Mesendoderm (in vitro differentiated cells): ENCODE measurements at places on chromosomes 7 and 10.

DNA sequence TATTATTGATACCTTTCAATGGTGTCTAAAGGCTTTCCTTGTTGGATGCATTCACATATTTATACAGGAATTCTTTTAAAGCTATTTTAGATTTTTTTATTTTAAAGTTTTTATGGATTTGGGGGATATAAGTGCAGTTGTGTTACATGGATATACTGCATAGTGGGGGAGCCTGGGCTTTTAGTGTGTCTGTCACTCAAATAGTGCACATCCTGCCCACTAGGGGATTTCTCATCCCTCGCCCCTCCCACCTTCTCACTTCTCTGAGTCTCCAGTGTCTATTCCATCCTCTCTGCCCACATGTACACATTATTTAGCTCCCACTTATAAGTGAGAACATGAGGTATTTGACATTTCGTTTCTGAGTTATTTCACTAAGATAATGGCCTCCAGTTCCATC, 154.0 kb upstream of the MKI67 start:
- DNase-seq = no peak

DNA sequence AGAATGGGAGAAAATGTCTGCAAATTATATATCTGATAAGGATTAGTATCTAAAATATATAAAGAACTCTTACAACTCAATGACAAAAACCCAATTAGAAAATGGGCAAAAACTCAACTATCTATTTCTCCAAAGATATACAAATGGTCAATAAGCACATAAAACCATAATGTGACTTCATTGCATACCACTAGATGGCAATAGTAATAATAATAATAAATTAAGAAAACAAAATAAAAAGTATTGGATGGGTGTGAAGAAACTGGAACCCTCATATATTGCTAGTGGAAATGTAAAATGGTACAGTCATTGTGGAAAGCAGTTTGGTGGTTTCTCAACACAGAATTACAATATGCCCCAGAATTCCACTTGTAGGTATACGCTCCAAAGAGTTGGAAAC, 98.8 kb downstream of the VIPR2 start:
- DNase-seq = no peak

GRCh38 chr10:102451105-102451969, at the start of gene C10orf95:
C10orf95 (minus strand) TSS chr10:102451543; CDS start chr10:102451093, 450 bp downstream.
- DNase-seq = peak; percentile 41

GRCh38 chr10:21334891-21335696, 190.4 kb downstream of the SKIDA1 start:
- peak; percentile 84 for DNase-seq

DNA sequence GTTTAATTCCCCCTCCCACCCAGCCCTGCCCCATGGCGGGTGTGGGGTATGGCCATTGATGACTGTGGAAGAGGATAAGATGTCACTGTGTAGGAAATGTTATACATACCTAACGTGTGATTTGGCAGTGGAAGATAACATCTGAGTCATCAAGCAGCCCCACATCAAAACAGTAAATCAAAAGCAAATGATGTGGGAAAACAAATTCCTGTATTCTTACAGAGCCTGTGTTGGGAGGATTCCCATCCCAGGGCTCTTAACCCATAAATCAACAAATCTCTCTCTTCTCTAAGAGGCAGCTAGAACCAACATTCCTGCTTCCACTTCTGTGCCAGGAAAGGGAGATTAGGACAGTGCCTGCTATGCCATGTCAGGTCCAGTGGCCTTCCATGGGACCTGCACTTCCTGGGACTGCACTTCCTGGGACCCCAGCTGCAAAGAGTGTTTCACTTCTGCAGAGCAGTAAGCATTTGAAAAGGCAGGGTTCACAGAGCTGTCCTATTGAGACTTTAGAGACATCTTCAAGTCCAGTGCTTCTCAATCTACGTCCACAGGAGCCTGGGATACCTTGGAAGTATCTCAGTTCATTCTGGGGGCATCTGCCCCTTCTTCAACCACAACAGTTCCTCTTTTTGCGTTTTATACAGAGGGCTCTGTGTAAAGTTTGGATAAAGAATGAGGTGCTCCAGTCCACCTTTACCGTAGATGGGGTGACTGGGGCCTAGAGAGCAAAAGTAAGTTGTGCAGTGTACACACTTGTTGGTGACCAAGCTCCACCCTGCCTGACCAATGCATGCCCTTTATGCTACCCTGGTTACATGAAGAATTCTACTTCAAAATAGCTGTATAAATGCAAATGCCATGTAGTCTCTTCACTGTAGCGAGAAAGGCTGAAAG, 45.7 kb downstream of the ATXN7L1 start:
- DNase-seq = peak; percentile 81

DNA sequence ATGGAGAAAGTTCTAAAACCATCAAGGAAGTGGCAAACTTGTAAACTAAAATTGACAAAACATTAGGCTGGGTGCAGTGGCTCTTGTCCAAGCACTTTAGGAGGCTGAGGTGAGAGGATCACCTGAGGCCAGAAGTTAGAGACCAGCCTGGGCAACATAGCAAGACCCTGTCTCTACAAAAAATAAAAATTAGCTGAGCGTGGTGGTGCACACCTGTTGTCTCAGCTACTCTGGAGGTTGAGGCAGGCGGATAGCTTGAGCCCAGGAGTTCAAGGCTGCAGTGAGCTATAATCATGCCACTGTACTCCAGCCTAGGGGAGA, 29.4 kb upstream of the HNRNPH3 start:
- DNase-seq = no peak

GRCh38 chr10:93352638-93353383, 129.3 kb downstream of the MYOF start:
- DNase-seq = peak; percentile 70

DNA sequence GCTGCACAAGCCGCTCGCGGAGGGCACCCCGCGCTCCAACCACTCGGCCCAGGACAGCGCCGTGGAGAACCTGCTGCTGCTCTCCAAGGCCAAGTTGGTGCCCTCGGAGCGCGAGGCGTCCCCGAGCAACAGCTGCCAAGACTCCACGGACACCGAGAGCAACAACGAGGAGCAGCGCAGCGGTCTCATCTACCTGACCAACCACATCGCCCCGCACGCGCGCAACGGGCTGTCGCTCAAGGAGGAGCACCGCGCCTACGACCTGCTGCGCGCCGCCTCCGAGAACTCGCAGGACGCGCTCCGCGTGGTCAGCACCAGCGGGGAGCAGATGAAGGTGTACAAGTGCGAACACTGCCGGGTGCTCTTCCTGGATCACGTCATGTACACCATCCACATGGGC, 50.0 kb downstream of the FIGNL1 start:
- no peak for DNase-seq

- no peak for DNase-seq
Measured at GRCh38 chr7:2118630-2119190, 114.0 kb downstream of the MAD1L1 start.

DNA sequence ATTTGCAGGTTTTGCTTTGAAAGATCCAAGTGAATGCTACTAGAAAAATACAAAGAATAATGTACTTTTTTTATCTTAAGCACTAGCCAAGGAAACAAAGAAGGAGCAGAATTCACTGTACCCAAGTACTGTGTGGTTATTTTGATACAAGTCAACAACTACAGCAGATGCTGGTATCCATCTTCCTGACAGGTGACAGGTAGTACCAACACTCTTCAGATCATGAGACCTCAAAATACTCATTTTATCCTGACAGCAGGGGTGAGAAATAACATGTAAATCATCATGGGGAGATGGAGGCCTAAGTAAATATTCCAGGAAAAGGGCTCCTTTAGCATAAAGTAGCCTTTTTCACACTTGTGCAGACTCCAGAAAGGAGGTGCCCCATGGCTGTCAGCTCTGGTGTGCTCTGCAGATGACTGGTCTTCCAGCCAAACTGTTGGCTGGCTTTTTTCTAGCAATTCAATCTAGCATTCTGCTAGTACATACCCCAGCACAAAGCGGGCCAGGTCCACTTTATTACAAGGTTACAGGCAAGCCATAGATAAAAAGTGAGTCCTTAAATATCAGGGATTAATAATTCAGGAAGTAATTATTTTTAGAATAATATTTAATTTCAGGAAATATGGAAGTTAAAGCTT, 90.4 kb downstream of the PDE1C start:
- no peak for DNase-seq

GRCh38 chr7:36964297-36964696, 240.0 kb upstream of the AOAH start:
- no peak for DNase-seq

- no peak for DNase-seq
Measured at GRCh38 chr10:114389426-114389825, 14.9 kb downstream of the AFAP1L2 start.

GRCh38 chr10:118873738-118874105, 119.0 kb upstream of the CACUL1 start:
- DNase-seq = no peak

- DNase-seq = peak; percentile 72
Measured at GRCh38 chr7:2864999-2865670, 21.0 kb upstream of the GNA12 start.

DNA sequence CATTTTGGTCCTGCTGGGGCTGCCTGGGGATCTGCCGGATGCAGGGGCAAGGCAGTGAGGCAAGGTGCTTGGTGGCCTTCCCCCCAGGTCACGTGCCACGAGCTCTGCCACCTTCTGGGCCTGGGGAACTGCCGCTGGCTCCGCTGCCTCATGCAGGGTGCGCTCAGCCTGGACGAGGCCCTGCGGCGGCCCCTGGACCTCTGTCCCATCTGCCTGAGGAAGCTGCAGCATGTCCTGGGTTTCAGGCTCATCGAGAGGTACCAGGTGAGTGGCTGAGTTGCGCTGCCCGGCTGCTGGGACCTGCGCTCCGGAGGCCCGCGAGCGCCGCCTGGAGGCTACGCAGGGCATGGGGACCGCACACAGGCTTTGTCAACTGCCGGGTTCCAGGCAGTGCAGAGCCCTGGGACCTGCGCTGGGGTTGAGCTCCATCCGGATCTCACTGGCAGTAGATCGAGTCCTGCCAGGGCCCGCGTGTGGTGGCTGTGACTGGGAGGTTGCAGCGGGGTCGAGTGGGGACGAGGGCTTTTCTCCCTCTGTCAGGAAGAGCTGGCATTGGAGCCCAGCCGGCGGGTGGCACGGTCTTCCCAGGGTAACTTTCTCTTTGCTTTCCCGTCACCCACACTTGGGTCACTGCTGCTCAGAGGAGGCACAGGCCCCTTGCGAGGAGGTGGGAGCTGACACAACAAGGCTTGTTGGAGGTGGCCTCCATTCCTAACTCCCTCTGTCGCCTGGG, 21.7 kb downstream of the AMZ1 start:
- peak; percentile 87 for DNase-seq

GRCh38 chr7:138243430-138243829, 167.2 kb downstream of the AKR1D1 start:
- peak; percentile 99 for DNase-seq
